ENCODE measurements at places on chromosomes 12 and 14.

DNA sequence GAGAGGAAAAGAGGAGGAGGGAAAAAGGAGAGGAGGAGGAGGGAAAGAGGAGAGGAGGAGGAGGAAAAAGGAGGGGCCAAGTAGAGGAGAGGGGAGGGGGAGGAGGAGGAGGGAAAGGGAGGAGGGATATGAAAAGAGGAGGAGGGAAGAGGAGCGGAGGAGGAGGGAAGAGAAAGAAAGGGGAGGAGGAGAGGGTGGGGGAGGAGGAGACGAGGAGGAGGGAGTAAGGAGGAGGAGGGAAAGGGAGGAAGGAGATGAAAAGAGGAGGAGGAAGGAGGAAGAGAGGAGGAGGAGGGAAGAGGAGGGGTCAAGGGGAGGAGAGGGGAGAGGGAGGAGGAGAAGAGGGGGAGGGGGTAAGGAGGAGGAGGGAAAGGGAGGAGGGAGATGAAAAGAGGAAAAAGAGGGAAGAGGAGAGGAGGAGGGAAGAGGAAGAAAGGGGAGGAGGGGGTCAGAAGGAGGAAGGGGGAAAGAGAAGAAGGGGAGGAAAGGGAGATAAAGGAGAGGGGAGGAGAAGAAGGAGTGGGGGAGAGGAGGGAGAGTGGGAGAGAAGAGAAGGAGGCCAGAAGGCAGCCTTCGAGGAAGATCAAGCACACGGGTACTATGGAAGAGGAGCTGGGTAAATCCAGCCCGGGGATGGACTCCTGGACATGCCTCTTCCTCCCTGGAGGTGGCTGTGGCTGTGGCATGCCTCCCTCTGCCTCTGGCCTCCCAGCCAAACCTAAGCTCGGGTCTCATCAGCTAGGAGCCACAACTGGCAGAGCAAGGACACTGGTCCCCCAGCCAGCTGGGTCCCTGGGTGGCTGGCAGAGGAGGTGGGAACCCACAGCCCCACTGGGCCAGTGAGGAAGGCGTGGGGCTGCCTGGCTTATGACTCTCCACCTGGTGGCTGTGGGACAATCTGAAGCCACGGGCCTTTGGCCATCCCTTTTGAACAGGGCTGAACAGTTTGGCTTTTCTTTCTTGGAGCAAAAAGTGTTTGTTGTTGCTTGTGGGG, 3.0 kb upstream of the CMKLR1 start:
- DNase-seq, result no peak

- no peak for DNase-seq
Measured at GRCh38 chr14:29462772-29463171, 464.9 kb downstream of the PRKD1 start.

DNA sequence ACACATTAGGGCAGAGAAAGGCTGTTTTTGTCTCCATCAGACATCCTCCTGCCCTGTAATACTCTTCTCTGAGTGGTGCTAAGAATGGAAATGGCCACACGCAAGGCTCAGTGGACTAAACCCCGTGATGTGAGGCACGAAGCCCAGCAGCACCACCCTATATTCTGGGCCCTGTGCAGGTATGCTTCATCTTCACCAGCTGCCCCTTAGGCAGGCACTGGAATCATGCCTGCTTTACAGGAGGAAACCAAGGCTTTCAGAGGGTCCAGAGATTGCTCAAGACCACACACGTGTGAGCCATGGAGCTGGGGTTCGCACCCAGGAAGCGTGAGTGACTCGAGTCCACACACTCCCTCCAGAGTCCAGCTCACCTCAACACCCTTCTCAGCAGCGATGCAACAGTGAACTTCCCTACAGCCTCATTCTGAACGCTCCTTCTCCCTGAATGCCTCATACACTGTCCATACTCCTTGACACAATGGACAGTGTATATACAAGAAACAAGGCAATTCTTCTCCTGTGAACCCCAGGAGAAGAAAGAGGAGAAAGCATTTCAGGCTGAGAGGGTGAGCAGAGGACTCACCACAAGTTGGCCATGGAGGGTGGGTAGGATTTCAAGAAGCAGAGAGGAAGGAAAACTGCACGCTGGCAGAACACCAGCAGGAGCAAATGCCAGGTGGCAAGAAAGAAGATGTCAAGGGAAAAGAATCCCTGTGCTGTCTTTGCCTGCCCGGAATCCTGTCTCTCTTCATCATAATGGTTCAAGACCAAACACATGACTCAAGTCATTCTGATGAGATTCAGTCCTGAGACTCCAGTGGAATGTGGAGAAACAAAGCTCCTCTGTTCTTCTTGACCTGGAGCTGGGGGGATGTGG, 39.1 kb downstream of the NT5DC3 start:
- DNase-seq, result no peak

- no peak for DNase-seq
Measured at GRCh38 chr12:1553987-1554982, 40.1 kb downstream of the FBXL14 start.

- no peak for DNase-seq
Measured at GRCh38 chr12:108326254-108326750, 12.8 kb downstream of the CMKLR1 start.

DNA sequence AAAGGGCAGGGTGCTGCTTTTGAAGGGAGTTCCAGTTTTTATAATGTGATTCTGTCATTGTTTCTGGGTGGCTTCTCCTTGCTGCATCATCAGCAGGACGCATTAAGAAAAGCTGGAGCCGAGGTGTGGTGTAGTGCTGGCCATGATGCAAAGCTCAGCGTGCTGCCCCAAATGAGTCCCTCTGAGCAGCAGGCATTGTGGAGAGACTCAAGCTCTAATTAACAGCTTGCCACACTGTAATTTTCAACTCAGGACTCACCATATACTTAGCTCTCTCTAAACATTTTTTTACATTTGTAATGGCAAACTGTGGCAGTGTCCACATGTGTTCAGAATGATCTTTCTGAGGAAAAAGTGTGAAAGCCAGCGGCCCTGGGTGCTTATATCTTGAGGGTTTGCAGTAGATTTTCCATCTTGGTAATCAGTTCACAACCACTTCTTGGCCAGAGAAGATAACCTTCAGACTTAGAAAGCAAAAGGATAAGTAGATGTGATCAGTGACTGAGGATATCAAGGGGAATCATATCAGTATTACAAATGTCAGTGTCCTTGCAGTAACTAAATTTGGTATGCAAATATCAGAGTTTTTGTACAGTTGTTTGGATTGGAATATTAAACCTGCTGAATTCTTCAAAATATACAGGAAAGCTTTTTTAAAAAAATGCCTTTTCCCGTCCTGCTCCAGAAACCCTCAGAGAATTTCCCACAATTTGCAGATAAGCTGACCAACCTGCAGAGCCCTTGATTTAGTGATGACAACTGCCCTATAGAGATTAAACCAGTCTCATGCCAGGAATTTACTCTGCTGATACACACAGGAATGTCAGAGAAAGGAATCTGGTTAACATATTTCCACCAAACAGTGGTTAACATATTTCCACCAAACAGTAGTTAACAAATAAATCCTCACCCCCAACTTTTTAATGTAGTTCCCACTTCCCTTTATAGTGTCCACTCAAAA, 63.6 kb downstream of the DAAM1 start:
- DNase-seq, result no peak

GRCh38 chr12:103494051-103494733, 1.6 kb downstream of the C12orf42 start:
- DNase-seq, result no peak

- DNase-seq, result no peak
Measured at GRCh38 chr14:68278576-68279436, 459.2 kb downstream of the RAD51B start.

DNA sequence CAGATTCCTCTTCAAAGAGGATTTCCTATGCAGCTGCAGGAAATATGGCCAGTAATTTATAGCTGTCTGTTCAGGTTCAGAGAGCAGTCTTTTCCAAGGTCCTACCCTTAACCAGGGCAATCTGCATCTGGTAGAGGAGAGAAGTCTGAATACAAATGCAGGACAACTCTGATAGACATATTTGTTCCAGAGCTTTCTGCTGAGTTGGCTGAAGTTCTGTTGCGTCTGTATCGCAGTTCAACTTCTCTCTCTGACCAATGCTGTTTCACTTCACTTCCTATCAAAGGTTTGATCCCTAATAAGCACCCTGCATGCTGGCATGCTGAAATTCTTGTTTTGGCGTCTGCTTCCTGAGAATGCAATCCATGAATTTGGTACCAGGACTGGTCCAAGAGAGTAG, 14.0 kb upstream of the CCDC91 start:
- no peak for DNase-seq

- peak; percentile 58 for DNase-seq
Measured at GRCh38 chr12:113040722-113041171, 15.8 kb upstream of the DTX1 start.

DNA sequence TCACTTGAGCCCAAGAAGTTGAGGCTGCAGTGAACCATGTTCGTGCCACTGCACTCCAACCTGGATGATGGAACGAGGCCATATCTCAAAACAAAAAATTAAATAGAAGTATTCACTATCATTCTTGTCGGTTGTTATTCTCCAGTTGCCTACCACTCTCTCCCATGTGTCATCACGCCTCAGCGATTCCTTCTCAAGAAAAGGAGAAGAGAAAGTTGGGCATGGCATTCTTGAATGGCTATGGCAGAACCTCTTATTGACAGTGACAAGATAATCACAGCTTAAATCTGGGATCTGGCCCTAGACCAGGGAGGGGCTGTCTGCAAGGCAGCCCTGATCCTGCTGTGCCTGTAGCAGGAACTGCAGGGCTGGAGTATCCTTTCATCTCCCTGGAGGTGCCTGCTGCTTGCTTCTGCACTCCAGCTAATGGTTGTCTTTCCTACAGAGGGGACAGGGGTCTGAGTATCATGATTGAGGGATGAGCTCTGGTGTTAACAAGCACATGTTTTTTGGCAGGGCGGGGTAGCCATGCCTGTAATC, 12.8 kb upstream of the MLEC start:
- peak; percentile 43 for DNase-seq

DNA sequence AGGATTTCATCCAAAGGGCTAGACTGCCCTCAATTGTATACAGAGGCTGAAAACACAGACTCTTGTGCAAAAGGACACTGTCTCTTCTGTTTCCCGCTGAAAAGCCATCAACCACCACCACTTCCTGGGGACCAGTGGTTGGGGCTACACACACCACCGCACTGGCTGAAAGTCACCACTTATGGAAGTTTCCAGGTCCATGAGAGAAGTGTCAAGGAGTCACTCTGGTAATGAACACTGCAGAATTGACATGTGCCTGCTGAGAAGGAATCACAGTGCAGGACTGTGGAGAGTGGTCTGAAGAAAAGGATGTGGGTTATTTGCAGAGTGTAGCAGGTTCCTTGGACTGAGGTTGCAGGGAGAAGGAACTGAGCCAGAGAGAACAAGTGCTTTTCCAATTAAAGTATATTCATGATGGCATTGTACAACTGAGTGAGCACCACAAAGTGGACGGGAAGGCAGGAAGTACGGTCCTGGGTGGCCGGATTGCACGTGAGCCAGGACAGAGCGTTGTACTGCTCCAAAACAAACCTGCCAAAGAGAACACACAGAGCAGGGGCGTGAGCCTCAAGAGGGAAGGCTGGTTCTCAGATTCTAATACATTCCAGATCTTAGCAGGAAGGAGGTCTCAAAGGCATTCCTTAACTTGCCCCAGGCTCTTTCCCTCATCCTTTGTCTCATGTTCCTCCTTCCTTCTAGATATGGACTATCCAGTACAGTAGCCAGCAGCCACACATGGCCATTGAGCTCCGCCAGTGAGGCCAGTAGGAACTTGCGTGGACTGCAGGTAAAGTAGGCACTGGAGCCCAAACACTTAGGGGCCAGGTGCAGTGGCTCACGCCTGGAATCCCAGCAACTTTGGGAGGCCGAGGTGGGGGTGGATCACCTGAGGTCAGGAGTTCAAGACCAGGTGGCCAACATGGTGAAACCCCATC, 316.4 kb downstream of the MED13L start:
- DNase-seq, result no peak

DNA sequence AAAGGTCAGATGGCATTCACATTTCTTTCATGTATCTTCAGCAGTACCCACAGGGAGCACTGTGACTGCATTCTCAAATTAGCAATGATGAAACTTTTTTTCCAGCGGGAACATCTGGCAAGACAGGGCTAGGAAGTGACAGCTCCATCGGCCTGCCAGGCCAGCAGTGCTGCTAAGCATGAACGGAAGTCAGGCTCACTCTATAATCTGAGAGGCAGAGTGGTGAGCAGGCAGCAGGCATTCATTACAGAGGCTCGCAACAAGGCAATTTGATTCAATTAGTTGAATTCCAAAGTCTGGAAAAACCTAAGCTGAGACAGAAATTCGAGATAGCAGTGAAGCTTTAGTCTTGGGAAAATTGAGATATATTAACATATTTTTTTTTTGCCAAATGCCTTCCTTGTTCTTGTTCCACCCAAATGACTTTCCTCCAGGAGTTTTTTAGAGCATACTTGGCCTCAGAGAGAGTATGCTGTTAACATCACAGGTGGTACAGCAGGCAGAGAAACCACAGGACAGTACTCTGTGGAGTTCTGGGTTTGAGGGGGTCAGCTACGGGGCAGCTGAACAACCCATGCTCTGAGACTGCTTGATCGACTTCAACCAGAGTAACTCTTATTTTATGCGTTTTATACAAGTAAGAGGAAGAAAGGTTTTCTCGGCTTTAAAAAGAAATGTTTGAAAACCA, 414.9 kb downstream of the APAF1 start:
- DNase-seq, result no peak

DNA sequence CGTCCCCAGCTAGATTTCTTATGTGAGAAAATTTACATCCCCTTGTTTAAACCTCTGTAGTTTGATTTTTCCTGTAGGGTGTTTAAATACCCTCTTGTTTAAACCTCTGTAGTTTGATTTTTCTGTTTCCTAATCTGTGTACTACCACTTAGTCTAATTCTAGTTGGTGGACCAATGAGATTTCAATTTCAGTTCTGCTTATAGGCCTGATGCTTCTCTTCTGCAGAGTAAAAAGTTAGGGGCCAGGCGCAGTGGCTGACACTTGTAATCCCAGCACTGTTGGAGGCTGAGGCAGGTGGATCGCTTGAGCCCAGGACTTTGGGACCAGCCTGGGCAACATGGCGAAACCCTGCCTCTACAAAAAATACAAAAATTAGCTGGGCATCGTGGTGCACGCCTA, 11.5 kb downstream of the UBC start:
- no peak for DNase-seq

DNA sequence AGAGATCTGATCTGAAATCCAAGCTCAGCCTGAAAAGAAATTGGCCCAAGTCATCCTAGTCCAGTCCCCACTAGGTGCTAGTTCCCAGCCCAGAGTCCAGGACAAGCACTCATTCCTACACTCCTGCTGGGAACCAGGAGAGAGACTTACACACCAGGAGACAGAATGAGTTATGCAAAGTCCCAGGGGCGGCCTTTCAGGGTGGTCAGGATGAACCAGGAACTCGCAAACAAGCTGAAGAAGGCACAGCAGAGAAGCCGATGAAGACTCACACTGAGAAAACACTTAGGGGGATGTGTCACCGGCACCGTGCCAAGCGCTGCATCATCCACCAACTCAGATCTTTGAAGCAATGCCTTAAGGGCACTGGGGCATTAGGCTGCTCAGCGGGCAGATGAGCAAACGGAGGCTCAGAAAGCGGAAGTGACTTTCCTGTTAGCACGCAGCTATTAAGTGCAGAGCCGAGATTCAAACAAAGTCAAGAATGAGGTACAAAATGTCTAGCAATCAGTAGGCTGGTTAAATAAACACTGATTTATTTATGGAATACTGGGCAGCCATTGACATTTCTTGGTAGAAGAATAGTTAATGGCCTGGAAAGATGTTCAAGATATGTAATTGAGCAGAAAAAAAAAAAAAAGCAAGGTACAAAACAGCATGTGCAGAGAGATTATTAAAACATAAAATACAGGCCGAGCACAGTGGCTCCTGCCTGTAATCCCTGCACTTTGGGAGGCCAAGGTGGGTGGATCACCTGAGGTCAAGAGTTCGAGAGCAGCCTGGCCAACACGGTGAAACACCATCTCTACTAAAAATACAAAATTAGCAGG, 78.7 kb downstream of the LRRC74A start:
- DNase-seq, result no peak

Data from WERI-Rb-1 (cell line).